ENCODE measurements at places on chromosomes 5 and 9.

DNA sequence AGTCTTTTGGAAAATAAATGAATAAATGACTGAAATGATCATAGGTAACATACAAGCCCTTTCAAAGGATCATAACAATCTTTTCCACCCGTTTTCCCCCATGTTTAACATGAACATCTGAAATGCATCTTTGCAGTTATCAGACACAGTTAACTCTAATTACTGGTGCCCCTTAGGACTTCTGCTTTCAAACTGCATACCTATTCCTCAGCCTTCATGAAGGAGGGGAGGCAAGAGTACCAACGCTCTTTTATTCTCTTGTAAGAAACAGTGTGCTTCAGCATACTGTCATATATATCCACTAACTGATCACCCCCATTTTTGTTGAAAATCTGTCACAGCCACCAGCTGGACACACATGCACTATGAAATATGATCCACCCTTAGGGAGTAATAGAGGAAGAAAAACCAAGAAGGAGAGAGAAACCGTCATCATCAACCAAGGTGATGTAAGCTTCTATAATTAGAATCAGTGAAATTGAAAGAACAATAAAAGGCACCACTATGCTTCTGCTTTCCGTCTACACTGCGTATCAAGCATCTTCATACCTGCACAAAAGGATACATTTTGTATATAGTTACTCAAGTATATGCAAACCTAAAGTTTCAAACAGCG is 98.7 kb downstream of the RAPGEF6 start:
- peak; percentile 53 for DNase-seq

- no peak for DNase-seq
Observed at GRCh38 chr5:1299511-1299850, 4.6 kb upstream of the TERT start.

DNA sequence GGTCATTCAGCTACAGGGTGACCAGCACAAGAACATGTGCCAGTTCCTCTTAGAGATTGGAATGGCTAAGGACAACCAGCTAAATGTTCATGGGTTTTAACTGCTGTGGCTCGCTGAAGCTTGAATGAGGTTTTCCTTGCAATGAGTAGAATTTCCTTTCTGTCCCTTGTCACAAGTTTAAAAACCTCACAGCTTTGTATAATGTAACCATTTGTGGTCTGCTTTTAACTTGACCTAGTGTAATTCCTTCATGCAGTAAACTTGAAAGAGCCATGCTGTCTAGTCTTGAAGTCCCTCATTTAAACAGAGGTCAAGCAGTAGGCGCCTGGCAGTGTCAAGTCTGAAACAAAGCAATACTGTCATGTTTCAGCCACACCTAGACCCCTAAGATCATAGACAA is 181.3 kb upstream of the DMRT1 start:
- no peak for DNase-seq

DNA sequence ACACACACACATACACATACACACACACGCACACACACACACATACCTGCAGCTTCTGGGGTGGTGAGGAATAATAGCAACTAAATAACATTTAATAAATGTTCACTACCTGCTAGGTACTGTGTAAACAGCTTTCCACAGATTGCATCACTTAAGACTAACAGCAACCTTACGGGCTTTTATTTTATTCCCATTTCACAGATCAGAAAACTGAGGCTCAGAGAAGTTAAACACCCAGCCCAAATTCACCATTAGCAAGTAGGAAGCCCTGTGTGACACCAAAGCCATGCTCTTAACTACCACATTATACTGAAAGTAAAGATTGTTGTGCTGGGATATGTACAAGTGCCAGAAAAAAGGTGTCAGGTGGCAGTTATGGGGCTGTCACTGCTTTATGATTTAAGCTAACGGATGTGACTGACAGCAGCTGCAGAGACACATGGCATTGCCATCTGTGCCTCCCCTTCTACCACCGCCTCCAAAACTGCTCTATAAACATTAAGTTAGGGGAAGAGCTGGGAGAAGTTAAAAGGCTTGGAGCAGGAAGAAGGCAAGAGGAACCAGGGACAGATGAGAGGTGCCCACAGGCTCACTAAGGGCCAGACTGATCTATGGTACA is 13.6 kb downstream of the MTMR12 start:
- no peak for DNase-seq

- DNase-seq: no peak
Observed at GRCh38 chr5:99033014-99033900, 104.5 kb upstream of the CHD1 start.

DNA sequence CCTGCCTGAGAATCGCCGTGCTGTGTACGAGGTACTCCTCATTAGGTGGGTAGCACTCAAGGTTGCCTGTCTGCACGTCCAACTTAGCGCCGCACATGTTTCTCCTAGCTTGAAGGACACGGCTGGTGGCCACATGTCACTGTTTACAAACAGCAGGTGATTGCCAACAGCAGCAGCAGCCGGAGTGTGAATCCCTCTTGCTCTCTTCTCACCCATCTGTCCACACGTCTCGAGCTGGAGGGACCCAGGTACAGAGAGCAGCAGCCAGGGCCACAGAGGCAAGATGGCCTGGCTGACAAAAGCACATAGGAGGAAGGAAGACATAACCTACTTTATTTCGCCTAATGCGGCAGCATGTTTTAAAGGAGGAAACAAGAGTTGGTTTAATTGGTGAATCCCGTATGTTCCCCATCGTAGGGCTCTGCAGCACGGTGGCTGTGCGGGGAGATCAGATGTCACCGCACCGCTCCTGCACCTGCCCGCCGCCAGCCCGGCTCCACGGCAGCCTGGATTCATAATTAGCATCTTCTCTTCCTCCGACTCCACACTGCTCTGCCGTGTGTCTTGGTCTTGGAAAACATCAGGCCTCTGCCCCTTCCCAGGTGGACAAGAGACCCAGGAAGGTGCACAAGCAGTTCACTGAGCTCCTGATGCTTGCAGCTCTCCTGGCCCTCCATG is 201.6 kb upstream of the IRX1 start:
- no peak for DNase-seq

DNA sequence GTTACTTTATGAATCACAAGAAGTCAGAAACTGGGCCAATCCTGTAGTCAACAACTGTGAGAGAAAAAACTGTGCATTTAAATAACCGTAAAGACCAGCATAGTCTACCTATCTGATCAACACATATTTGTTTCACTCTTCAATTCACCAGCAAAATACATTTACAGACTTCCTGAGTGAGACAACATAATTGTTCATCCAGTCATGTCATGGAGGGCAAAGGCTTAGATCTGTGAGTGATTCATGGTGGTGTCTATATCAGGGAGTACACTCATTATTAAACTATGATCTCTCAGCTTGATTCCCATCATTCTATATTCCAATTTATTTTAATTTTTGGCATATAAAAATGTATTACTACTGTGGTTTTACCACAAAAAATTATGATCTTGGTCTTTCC is 694.6 kb downstream of the DNAH5 start:
- DNase-seq: peak; percentile 43

- DNase-seq: no peak
Observed at GRCh38 chr9:1917396-1917935, 97.7 kb upstream of the SMARCA2 start.

- DNase-seq: no peak
Observed at GRCh38 chr9:91835632-91836031, 114.4 kb downstream of the ROR2 start.

- peak; percentile 49 for DNase-seq
Observed at GRCh38 chr5:156366521-156366920, 39.6 kb downstream of the SGCD start.

- DNase-seq: peak; percentile 82
Observed at GRCh38 chr5:32709750-32710549, 1.2 kb upstream of the NPR3 start.

DNA sequence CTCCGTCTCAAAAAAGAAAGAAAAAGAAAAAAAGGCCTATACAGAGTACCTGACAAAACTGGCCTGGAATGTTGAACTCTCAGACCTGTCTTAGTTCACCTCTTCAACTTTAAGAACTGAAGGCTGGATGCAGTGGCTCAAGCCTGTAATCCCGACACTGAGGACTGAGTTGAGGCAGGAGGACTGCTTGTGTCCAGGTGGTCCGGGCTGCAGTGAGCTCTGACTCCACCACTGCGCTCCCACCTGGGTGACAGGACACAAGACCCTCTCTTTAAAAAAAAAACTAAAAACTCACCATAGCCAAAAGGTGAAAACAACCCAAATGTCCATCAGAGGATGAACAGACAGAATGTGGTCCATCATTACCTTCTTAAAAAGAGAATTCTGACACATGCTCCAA is 6.4 kb downstream of the MRPL41 start:
- no peak for DNase-seq

- no peak for DNase-seq
Observed at GRCh38 chr5:91373600-91373999, 9.5 kb downstream of the ARRDC3 start.

All from fibroblast of skin of right biceps (primary cell).